ENCODE measurements at places on chromosomes 16 and 17.

- DNase-seq: no peak
Measured at GRCh38 chr17:66135219-66135618, 56.7 kb downstream of the CEP112 start.

DNA sequence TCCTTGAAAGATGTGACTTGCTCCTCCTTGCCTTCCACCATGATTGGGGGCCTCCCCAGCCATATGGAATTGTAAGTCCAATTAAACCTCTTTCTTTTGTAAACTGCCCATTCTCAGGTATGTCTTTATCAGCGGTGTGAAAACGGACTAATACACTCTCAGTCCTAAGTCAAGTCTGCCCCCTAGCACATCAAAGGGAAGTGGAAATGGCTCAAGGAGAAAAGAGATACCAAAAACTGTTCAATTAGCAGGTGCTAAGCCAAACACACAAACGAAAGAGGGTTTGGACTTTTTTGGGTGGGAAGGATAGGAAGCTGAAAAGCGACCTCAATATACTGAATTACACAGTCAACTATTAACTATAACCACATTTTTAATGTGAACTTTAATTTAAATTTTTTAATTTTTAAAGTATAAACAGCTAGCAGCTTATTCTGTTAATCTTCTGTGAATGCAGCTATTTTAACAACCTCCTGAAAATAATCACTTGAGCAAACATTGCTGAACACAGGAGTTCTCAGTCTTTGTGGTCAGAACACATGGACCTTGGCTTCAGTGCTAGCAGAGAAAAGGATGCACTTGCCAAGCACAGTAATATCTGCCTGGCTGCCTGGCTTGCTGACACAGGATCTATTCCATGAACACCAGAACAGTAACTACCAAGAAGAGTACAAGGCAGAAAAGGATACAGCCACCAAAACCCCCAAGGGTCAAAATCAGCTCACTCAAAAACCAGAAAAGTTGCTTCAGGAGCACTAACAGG is 10.9 kb downstream of the ZNF18 start:
- DNase-seq: no peak

DNA sequence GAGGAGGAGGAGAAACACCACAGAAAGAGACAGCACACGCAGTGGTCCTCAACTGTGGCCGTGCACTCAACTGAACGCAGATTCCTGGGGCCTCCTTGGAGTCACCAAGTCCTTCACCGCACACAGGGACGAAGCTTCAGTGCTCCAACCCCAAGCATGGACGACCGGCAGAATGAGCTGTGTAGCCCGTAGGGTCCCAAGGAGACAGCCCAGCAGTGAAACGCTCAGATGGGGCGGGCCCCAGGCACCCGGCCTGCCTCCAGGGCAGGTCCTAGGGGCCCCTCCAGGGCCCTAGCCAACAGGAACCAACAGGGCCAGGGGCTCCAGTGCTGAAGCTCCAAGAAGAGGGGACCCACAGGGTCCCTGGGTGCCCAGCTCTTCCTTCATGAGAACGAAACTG is 13.2 kb downstream of the RAB40B start:
- no peak for DNase-seq

DNA sequence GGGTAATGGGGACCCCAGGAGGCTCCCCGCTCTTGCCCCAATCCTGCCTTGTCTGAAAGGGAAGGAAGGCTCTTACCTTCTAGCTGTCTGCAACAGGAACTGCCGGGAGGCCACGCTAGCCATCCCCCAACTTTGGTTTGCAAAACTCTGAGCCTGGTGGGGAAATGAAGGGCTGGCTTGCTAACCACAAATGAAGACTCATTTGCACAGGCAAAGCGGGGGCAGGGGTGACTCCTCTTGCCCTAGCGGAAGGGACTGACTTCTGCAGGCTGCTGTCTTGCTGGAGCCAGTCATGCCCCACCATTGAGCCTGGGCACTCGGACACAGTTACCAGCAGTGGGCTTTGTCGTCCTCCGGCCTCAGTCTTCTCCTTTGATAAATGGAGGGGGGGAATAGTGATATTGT is 52.6 kb downstream of the PLCG2 start:
- DNase-seq: no peak

DNA sequence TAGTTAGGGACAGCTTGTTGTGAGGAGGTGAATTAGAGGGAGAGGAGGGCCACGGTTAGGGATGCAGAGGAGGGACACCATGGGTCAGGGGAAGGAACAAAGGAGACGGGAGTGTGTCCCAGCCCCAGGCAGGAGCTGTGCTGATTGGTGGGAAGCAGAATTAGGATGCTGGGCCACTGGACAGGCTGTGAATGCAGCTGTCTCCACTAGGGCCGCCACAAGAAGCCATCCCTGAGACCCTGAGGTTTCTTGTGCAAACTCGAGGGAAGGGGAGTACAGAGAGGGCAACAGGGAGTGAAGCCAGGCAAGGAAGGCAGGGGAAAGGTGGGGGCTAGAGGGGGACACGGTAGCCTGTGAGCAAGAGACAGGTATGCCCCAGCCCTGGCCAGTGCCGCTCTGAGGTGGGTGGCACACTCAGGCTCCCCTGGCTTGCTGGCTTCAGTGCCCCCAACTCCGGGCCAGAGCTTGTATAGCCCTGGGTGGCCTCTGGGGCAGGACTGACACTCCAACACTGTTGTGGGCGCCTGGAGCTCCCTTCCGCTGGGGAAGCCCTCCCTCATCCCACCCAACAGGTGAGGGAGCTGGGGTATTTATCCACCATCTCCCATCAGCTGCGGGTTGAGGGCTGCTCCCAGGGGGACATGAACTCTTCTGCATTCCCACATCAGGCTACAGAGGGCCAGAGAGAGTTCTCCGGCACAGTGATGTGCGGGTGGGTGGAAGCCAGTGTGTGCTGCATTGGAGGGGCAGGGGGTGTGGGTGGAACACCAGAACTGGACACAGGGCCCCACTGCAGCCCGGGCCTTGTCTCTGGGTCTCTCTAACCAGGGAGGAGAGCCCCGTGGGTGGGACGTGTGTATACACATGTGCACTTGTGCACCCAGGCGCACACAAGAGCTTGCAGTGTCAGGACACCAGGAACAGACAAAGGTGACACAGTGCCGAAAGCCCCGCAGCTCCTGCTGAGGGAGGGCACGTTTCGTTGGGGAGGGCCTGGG is 8.3 kb upstream of the SPPL2C start:
- no peak for DNase-seq

GRCh38 chr17:39745335-39746144 is 7.8 kb downstream of the GRB7 start:
- DNase-seq: no peak

DNA sequence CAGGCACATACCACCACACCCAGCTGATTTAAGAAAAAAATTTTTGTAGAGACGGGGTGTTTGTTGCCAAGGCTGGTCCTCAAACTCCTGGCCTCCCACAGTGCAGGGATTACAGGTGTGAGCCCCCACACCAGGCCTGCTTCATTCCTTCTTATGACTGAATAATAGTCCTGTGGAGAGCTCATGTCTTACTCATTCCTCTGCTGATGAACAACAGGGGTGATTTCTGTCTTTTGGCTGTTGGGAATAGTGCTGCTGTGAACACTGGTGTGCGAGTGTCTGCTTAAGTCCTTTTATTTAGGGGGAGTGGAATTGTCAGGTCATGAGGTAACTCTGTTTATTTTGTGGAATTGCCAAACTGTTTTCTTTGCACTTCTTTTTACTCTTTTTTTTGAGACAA is 2.7 kb upstream of the CTRB1 start:
- DNase-seq: no peak

GRCh38 chr16:29765167-29766032 is 12.7 kb upstream of the ZG16 start:
- no peak for DNase-seq

DNA sequence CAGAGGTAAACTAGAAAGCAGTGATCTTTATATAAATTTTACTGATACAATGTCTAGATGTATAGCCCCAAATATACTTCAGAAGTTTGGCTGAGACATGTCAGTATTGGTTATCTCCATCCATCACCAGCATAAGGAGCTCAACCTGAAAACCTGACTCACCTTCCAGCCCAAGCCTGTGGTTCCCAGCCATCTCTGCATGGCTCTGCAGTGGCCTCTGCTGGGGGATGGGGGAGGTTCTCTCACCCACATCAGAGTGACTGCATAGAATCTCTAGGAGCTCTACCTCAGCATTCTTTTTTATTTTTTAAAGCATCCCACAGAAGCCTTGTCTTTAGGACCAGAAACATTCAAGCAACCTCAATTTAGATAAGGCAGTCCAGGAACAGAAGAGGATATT is 27.3 kb downstream of the USP7 start:
- DNase-seq: no peak

DNA sequence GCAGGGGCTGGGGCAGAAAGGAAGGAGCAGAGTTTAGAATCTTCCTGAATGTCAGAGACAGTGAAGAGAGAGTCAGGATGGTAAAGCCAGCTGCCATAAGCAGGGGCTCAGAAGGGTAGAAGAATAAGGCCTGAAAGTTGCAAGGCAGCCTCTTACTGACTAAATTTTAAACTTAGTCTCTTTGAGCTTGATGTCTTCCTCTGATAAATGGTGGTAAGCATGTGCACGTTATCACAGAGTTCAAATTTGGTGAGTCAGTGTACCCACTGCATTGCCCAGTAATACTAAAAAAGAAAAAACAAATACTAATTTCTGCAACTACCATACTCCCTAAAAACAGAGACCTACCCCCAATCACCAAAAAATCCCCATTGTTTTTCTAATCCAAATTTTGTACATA is 45.2 kb downstream of the SIAH1 start:
- no peak for DNase-seq

- DNase-seq: no peak
Measured at GRCh38 chr16:21560462-21560861, 38.9 kb upstream of the METTL9 start.

DNA sequence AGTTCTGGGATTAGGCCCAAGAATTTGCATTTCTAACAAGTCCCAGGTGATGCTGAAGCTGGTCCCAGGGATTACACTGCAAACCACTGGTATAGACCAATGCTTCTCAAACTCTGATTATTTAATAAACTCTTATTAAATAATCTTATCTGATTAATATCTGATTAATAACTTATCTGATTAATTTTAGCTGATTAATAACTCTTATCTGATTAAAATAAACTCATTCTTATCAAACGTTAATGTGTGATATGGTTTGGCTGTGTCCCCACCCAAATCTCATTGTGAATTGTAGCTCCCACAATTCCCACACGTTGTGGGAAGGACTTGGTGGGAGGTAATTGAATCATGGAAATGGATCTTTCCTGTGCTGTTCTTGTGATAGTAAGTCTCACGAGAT is 78.6 kb upstream of the TANC2 start:
- DNase-seq: no peak

GRCh38 chr17:1414001-1414574 is 14.1 kb upstream of the YWHAE start:
- DNase-seq: no peak

DNA sequence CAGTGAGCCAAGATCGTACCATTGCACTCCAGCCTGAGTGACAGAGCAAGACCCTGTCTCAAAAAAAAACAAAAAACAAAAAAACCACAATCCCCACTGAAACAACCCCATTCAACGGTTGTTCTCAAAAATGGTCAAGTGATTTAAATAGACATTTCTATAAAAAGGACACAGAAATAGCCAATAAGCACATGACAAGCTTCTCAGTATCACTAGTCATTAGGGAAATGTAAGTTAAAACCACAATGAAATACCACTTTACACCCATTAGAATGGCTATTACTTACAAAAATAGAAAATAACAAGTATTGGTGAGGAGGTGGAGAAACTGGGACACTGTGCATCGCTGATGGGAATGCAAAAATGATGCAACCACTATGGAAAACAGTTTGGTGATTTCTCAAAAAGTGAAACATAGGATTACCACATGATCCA is 26.6 kb upstream of the MYLK3 start:
- no peak for DNase-seq

DNA sequence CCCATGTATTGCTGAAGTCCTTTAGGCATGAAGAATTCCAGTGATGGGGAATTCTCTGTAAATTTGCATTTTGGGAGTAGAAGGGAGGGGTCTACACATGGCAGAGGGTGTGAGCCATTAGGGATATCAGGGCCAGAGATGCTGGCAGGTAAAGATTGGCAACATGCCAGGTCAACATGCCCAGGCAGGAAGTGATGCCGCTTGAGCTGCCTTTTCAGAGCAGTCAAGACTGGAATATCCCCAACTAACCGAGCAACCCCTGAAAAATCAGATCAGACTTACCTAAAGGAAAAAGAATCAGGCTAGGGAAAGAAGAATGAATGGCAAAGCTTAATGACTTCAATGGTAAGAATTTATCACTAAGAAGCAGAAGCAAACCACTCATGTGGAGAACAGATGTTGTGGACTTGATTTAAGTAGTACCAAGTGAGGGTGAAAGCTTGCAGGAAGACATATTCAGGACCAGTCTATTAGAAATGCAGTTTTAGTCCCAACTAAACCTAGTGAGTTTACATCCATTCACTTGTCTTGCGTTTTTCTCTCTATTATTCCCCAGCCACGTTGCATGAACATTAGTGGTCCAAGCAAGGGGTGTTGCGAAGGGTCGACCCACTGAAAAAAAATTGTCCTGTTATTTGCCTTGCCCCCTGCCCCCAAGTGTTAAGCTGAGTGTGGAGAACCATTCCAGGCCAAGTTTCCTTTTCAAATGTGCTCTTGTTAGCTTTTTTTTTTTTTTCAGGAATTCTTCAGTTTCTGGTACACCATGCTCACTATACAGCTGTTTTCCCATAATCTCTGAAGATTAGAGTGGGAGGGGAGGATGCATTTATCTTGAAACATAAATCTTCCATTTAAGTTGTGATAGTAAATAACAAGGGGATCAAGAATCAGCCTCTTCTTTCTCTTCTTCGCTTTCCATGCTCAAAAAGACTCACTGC is 105.2 kb downstream of the ABCA8 start:
- DNase-seq: no peak

DNA sequence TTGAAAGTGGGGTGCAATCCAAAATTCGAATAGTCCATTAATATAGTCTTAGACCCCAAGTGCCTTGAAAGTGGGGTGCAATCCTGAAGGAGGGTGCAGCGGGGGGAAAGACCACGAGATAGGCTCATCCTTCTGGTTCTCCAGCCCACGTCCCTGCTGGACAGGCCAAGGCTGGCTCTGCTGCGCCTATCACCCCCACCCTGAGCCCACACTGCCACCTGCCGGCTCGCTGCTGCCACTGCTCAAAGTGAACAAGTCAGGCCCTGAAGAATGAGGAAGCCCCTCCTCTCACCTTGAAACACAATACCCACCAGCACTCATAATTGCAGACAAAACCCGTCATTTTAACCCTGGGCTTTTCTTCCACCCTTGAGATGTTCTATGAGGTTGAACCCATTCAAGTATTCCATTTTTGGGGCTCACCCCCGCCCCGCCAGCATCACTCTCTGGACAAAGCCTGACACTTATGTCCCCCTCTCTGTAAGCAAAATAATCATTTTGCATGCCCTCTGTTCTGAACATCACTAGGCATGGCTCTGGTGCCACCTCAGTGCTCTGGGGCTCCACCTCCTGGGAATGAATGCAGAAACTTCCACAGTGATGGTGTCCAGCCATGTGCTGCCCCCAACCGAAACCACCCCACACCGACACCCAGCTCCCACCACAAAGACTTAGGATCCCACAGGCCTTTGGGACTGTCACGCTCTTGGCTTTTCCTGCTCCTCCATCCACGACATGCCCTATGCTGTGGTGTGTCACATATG is 56.8 kb downstream of the BEAN1 start:
- peak; percentile 77 for DNase-seq

GRCh38 chr17:35717475-35717874 is 14.0 kb upstream of the RASL10B start:
- DNase-seq: no peak

Measured in fibroblast of pulmonary artery (primary cell).